Fibroblast of lung (primary cell): ENCODE measurements at places on chromosomes 2 and 18. TPM values are rescaled to one million over a fixed set of nuclear protein-coding genes. Genes with fewer than 3 reads are reported as not detected.
A peak's percentile ranks its signal among the peaks of the same experiment; 100 is the strongest.

The MPHOSPH10 gene
- 14.7 and 19.3 TPM in 2 replicates for total RNA-seq

The POMC gene
- total RNA-seq: 0.66 and 1.8 TPM in 2 replicates

The EDAR gene
- total RNA-seq: not detected in 2 replicates

DNA sequence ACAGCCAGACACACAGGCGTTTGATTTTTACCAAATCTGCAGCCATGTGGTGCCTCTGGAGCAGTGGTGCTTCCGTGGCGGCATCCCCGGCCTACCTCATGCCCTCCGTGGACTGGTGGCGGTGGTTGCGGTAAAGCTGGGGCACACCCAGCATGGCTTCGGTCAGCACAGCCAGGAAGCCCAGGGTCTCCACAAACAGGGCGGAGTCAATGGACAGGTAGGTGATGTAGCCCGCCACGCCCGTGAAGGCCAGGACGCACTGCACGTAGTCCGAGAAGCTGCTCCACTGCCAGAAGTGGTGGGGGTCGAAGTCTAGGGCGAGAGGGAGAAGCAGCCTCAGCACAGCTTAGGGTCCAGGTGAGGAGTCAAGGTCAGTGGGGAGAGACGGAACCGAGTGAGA lies 32.4 kb downstream of the SLC66A2 start:
- DNase-seq: no peak

- DNase-seq: no peak
Observed at GRCh38 chr18:70359071-70359470, 70.2 kb downstream of the SOCS6 start.

DNA sequence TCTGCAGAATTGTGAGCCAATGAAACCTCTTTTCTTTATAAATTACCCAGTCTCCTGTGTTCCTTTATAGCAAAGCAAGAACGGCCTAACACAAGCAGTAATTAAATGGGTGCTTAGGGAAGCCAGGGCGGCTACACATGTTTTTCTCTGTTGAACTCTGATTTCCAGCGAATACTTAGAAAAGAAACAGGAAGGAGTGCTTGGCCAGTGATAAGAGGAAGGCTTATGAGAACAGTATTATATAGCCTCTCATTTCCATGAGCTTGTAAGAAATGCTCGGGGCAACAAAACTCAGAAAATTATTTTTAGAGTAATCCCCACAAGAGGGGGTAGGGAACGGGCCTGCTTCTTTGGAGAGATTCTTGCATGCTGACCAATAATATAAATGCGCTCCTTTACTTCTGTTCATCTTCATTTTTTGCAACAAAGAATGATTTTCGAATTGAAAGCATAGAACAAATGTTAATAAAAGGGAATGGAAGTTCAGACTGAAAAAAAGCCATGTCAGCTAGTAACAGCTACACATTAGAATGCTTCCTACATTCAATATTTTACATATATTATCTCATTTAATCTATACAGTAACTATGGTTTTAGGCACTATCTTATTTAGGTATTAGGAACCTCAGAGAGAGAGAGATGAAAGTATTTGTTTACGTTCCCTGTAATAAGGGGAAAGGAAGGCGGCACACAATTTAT lies 49.7 kb upstream of the CCDC85A start:
- DNase-seq: no peak

DNA sequence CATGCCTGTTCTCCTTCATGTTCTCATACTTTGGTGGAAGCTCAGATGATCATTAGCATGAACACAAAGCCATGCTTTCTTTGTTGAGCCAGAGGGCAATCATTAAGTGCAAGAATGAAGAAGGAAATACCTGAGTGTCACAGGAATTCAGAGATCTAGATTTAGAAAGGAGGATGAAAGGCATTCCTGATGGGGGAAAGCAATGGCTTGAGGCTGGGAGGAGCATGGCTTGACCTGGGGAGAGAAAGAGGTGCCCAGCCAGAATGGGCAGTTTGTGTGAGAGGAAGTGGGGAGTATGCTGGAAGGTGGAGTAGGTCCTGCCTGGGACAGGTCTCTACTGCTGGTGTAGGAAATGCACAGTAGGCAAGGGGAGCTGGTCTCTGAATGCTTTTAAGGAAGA lies 35.1 kb downstream of the SLC4A3 start:
- DNase-seq: peak; percentile 58

- DNase-seq: no peak
Observed at GRCh38 chr2:44843086-44843485, 98.4 kb upstream of the SIX3 start.

DNA sequence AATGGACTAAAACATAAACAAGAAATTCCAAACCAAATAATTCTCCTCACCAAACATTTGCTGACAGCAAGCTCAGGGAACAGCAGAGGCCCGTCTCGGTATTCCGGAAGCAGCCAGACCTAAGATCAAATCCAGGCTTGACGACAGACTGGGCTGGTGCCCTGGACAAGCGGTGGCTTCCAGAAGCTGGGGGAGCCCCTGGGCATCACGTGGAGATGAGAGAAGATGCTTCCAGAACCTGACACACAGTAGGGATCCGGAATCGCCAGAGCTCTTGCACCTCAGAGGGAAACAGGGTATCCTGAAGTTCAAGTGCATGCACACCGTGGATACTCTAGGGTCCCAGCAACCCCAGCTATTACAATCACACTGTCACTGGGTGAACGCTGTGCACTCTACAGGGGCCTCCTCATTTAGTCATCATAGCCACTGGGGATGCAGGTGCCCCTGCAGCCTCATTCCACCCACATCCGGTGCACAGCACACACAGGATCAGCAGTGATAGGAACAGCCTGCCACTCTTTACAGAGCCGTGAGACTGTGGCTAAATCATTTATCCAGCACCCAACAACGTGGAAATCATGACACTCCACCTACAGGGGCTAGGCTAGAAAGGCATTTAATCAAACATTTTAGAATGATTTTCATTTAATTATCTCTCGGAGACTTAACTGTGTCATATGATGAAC lies 102.6 kb downstream of the HDAC4 start:
- no peak for DNase-seq

DNA sequence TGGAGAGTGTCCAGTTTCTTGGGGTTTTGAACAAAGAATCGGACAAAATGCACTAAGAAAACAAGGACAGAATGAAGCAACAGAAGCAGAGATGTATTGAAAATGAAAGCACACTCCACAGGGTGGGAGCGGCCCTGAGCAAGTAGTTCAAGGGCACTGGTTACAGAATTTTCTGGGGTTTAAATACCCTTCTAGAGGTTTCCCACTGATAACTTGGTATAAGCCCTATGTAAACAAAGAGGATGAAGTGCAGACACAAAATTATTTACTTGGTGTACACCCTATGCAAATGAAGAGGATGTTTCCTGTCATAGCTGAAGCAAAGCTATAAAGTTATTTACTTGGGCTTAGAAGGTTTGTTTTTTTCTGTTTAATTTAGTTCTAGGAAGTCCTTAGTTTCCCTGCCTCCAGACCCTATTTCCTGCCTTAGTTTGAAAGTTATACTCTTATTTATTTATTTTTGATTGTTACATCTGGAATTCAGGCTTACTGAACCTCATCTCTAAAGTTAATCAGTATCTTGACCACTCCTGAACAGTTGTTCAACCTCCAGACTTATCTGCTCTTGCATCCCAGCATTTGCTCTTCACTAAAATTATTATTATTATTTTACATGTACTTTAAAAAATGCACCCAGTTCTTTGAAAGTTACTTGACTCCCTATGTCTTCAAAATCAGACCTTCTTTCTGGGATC lies 193.5 kb downstream of the SPP2 start:
- DNase-seq: peak; percentile 38

- DNase-seq: peak; percentile 72
Observed at GRCh38 chr2:231632559-231633142, 40.0 kb downstream of the TEX44 start.

DNA sequence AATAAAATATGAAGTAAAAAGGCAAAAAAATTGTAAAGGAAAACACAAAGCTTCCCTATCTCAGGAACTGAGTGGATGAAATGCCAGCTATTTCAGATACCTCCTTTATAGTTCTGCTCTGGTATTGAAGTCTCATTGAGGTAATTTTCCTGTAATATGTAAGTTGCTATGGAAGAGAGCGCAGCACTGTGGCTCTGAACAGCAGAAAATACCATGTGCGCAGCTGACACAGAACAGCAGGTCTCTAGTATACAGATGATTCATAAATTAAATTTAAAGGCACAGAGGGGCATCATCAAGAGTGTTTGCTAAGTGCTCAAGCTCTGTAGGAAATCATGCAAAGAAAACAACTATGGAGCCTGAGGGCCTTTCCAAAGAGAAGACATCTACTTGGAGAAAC lies 315.3 kb upstream of the CDH7 start:
- DNase-seq: no peak

DNA sequence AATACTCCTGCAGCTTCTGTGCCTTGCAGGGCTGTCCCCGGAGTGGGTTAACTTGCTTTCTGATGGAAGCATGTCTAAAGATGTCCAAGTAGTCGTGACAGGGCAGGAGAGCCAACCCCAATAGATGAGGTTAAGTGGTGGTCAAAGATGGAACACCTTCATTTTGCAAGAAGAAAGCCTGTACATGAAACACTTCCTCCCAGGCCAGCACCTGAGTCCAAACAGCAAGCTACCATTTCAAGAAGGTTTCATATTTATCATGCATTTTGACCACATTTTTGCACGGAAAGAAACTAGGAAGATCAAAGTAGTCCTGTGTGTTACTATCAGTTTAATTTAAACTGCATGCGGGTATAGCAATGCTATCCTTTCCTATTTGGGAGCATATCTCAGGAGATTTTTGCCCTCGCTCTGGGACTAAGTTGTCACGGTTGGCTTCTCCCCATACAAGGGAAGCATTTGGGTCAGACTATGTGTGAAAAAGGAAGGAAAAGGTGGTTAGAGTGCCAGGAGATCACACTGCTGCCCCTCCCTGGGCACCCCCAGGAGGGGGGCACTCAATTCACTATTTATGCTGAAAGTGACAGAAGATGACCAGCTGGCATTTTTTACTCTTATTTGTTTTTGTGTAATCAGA lies 187.6 kb downstream of the ZNF521 start:
- no peak for DNase-seq

- DNase-seq: peak; percentile 92
Observed at GRCh38 chr2:108640731-108641130, 78.6 kb upstream of the RANBP2 start.

DNA sequence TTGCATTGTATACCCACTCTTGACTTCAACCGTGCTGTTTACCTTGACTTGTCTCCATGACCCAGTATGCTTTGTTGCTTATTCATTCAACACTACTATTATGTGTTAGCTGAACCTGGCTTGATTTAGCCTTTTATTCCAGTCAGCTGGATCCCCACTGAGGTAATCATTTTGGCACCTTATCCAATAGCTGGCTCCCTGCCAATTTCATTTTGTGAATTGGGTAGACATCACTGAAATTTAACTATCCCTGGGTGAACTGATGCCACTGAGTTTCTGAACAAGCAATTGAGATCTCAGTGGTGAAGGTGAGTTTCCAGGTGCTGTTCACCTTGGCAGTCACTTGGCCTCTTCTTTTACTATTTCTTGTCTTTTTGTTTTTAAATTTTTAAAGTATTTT lies 584.3 kb downstream of the ADCYAP1 start:
- DNase-seq: no peak

- DNase-seq: peak; percentile 48
Observed at GRCh38 chr2:217413193-217413592, 553.3 kb upstream of the TNP1 start.

DNA sequence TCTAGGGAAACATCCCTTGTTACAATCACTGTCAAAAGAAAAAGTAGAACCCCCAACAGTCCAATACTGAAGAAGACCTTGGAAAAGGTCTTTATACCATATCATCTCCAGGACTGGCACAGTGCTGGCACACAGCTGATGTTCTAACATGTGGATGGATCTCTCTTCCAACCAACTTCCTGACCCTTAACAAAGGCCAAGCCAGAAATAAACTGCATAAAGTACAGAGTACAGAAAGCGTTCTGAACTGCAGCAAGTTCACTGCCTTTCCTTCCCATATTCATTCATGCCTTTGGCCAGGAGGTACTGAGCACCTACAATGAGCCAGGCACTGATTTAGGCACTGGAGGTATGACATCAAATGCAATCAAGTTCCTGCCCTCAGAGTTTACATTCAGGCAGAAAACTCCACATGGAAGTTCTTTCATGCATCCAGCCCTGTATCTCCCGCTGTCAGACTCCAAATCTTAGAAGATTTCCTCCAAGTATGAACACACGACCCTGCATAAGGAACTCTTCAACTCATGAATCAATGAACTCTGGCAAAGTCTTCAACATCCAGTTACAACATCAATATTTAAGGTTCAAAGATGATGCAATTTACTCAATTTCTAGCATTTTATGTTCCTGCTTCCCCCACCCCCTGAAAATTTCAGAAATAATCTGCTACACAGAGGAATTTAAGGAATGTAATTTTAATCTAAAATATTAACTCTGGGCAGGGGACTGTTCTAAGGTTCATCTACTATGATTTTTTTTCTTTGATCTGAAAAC lies 33.8 kb downstream of the ACVR1 start:
- no peak for DNase-seq

DNA sequence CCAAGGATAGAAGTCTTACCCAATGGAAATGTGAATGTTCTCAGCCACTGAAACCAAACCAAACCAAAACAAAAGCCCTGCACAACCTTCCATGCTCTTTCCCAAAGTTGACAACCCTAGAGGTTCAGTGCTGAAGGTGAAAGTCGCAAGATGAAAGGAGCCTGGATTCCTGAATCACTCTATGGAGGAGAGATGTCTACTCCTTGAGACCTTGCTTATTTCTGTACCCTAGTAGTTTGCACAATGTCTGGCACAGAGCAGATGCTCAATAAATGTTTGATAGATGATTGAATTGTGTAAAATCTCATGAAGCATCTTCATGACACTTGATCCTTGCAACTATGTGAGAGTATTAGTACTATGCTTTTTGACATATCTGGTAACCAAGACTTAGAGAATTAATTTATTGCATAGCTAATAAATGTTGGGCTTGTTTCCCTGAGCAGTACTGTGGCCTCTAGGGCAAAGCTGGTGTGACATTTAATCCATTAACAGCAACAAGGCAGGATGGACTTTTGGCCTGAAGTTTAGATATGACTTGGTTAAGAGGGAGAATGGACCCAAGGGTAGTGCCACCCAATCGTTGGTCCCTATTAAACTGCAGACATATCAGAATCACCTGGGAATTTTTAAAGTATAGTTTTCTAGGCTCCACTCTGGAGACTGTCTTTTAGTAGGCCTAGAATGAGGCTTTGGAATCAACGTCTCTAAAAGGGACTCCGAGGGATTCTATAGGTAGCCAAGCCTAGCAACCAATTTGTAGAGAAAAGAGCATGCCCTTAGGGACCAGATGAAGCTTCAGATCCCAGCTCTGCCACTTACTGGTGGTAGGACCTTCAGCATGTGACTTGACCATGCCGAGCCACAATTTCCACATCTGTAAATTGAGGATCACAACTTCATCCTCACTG lies 145.9 kb downstream of the DDX1 start:
- DNase-seq: no peak
